Progenitor cell of endocrine pancreas (in vitro differentiated cells): ENCODE measurements at places on chromosomes 2 and 18. TPM values are rescaled to one million over a fixed set of nuclear protein-coding genes. Genes with fewer than 3 reads are reported as not detected.

TTC27 gene
- total RNA-seq = 20.5 and 21.8 TPM in 2 replicates

HOXD11 gene
- not detected in 2 replicates for total RNA-seq

MAP2 gene
- 16.5 and 18.2 TPM in 2 replicates for total RNA-seq

POTEC gene
- total RNA-seq = not detected in 2 replicates

UGT1A4 gene
- total RNA-seq = not detected in 2 replicates

ORMDL1 gene
- total RNA-seq = 74.1 and 84.9 TPM in 2 replicates

LRPPRC gene
- 105 and 114 TPM in 2 replicates for total RNA-seq

PTH2R gene
- 2.5 and 3.5 TPM in 2 replicates for total RNA-seq

TMEM247 gene
- not detected in 2 replicates for total RNA-seq

LYPD1 gene
- 7.1 and 13.8 TPM in 2 replicates for total RNA-seq

CIAO1 gene
- 77.1 and 79.2 TPM in 2 replicates for total RNA-seq

RRM2 gene
- total RNA-seq = 70.3 and 79.8 TPM in 2 replicates

PSME4 gene
- total RNA-seq = 63.9 and 69.9 TPM in 2 replicates

EMX1 gene
- total RNA-seq = 0.69 and 0.71 TPM in 2 replicates

SERPINB13 gene
- not detected in 2 replicates for total RNA-seq
